Endothelial cell of umbilical vein (primary cell): ENCODE measurements at places on chromosomes 4 and X. TPM values are rescaled to one million over a fixed set of nuclear protein-coding genes. Genes with fewer than 3 reads are reported as not detected.

The CENPE gene
- total RNA-seq: 45.7 and 50.8 TPM in 2 replicates

The ZNF630 gene
- total RNA-seq: 1.5 and 1.6 TPM in 2 replicates

The TSR2 gene
- total RNA-seq: 22.8 and 25.1 TPM in 2 replicates

The TMEM154 gene
- 43.6 and 50.0 TPM in 2 replicates for total RNA-seq

The AWAT2 gene
- 0.20 and 0.21 TPM in 2 replicates for total RNA-seq

The BEND2 gene
- not detected in 2 replicates for total RNA-seq

DNA sequence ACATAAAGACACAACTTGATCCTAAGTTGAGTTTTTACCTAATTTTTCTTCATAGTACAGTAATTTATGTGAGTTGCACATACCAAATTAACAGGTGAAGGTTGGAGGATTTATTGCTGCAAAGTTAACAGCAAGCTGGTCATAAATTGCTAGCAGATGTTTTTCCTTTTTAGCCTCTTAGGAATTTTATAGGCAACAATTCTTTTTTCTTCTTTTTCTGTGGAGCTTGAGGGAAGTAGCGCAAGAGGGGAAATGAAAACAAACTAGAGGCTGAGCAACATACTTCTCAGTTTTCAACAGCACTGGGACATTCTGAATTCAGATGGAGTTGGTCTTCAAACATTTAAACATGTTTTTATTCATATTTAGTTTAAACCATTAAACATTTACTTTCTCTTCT lies 63.7 kb upstream of the TLR2 start:
- no peak overlapping the region for H3K27ac ChIP-seq
- H3K4me3 ChIP-seq: no peak overlapping the region
- H3K4me1 ChIP-seq: peaks cover 11% of the 10 kb centered on the region
- H3K36me3 ChIP-seq: no peaks in the 10 kb centered on the region
- H3K27me3 ChIP-seq: no peaks in the 10 kb centered on the region

DNA sequence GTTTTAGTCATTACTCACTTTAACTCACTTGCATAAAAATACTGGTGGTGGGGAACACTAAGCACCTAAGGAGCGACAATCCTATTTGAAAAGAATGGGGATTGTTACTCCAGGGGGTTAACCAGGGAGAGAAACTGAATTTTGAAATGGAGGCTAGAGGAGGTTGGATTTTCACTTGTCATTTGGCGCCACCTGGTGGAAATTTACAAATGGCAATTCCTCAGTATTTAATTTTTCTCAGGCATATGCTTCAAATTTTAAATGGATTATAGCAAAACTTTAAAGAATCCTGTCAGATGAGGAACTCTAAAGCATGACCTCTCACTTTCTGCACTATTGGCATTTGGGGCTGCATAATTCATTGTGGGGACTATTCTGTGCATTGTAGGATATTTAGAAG lies 2.7 kb upstream of the GEMIN8 start:
- peaks cover 17% of the 10 kb centered on the region for H3K4me1 ChIP-seq
- H3K27ac ChIP-seq: no peak overlapping the region
- H3K4me3 ChIP-seq: no peak overlapping the region

- DNase-seq: no peak
- no peaks in the 10 kb centered on the region for H3K36me3 ChIP-seq
- H3K4me1 ChIP-seq: no peaks in the 10 kb centered on the region
Observed at GRCh38 chr4:21885770-21886169, 62.8 kb downstream of the KCNIP4 start.

- H3K4me3 ChIP-seq: no peak overlapping the region
- H3K27me3 ChIP-seq: no peaks in the 10 kb centered on the region
Observed at GRCh38 chr4:136078976-136079375, 1453.3 kb downstream of the PCDH18 start.

GRCh38 chr4:68070302-68070701 lies 59.4 kb downstream of the TMPRSS11F start:
- no peak for DNase-seq
- H3K36me3 ChIP-seq: no peaks in the 10 kb centered on the region
- H3K27ac ChIP-seq: no peak overlapping the region
- no peak overlapping the region for H3K4me3 ChIP-seq

DNA sequence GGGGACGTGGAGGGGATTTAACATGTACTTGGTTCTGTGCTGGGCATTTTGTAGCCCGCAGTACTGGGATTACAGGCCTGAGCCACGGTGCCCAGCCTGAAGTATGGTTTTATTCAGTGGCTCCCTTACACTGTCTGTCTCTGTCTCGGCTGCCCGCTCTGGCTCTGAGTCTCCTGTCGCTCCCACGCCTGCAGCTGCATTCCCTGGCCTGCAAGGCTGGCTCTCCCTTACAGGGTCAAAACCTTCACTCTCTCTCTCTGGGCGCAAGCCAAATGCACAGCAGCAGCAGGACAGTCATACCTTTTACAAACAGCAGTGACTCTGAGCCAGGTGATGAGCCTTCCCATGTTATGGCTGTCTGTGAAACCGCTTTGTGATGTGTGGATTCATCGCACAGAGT lies 72.1 kb downstream of the HTRA3 start:
- H3K36me3 ChIP-seq: no peaks in the 10 kb centered on the region
- H3K27ac ChIP-seq: no peak overlapping the region
- peaks cover 3% of the 10 kb centered on the region for H3K27me3 ChIP-seq
- no peak overlapping the region for H3K4me3 ChIP-seq
- DNase-seq: no peak
- H3K4me1 ChIP-seq: no peaks in the 10 kb centered on the region

DNA sequence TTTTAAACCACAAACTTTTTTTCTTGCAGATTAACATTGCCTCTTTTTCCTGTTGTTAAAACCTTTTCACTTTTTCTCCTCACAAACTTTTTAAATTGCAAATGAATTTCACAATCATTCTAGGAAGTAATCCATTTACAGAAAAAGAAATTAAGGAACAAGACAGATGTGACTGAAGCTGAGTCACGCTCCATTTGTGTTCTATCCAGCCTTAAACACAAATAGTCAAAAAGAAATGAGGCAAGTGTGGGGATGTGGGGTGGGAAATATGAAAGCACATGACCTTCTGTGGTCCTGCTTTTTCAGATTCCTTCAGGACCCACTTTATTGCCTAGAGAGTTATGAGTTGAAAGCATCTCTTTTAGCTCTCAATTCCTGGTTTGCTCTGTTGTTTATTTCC lies 197.0 kb downstream of the ADGRL3 start:
- no peak for DNase-seq
- H3K27ac ChIP-seq: no peak overlapping the region
- no peaks in the 10 kb centered on the region for H3K27me3 ChIP-seq
- H3K4me1 ChIP-seq: no peaks in the 10 kb centered on the region
- H3K4me3 ChIP-seq: no peak overlapping the region

DNA sequence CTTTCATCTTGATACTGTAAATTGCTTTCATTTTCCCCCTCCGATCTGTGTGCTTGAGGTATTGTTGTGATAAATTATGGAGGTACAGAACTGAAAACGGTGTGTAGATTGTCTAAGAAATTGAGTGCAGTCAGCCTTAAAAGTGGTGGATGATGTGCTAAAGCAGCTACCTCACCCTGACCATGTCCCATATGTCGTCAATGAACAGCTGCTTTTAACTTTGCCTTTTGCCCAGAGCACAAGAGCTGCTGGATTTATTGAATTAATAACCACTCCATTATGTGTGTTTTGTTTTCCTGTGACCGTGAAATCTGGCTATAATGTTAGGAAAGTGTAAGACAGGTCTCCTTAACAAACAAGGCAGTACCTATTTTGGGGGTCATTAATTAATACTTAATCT lies 581.9 kb upstream of the PITX2 start:
- no peak overlapping the region for H3K27ac ChIP-seq
- no peak overlapping the region for H3K4me3 ChIP-seq
- no peaks in the 10 kb centered on the region for H3K4me1 ChIP-seq
- no peak for DNase-seq
- no peaks in the 10 kb centered on the region for H3K36me3 ChIP-seq
